Activated naive CD4-positive, alpha-beta T cell treated with anti-CD3 and anti-CD28 coated beads, Interleukin-2, amount 50 U/mL, for 16 hours (primary cell): ENCODE measurements at places on chromosomes 12 and 14.

- DNase-seq: no peak
These were observed 403.1 kb downstream of the C12orf75 start for GRCh38 chr12:105733579-105733978.

DNA sequence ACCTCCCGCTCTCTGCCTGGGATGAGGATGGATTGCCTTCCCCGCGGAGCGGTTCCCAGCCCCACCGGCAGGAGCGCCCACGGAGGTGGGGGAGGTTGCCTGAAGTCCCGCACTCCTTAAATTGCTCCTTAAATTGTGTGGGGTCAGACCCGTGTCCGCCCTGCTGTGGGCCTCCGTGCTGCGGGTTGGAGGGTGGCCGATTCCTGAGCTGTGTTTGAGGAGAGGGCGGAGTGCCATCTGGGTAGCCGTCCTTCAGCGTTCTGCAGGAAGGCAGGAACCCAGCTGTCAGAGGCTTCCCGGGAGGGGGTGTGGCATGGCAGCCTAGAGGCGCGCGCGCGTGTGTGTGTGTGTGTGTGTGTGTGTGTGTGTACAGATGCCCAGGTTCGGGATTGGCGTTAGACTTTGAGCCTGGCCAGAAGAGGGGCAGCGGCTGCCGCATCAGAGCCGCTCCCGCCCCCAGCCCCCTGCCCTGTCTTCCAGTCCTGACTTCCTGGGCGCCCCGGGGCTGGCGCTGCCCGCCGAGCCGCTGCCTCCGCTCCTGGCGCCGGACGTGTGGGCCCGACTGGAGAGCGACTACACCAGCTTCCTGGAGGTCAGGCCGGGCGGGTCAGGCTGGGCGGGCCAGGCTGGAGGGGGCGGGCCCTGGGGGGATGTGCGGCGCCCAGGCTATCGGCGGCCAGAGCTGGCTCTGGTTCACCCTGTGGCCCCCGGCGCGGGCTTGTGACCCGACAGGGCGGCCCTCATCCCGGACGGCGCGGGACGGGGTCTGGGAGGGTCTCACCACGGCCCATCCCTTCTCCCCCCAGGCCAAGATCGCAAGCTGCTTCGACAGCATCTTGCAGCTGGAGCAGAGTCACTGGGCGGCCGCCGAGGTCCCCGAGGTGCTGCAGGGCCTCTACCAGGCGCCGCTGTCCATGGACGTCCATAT lies 9.2 kb downstream of the EXOC3L4 start:
- DNase-seq: no peak

GRCh38 chr12:116238149-116238548 lies 39.3 kb downstream of the MED13L start:
- DNase-seq: no peak

DNA sequence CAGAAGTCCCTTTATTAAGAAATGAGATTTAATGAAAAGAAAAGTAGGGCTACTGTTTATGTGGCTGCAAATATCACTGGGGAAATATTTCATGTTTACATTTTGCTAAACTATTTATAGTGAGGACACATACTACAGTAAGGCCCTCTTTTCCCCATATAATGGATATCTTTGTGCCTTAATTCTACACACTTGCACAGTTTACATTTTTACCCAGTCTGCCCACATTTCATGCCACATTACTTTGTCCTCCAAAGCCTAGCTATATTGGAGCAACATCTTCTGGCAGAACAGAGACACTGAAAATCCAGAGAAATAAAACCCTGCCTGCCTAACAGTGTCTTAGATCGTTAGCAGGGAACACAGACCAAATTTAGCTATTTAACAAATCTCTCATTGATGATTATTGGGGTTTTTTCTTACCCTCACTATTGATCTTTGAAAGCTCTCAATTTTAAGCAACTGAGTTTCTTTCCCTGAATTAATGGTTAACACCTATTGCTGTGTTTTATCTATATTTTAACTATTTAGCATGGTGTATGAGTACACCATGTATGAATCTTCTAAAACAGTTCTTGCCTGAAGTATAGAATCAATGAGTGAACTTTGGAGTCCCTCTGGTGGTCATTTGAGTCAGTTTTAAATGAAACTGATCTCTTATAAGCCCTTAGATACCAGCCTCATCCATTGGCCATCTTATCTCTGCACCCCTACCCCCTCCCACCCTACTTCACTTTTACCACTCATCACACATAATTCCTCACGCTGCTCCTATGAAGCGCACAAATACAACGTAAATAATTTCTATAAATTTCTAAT lies 170.2 kb downstream of the BCAT1 start:
- no peak for DNase-seq

DNA sequence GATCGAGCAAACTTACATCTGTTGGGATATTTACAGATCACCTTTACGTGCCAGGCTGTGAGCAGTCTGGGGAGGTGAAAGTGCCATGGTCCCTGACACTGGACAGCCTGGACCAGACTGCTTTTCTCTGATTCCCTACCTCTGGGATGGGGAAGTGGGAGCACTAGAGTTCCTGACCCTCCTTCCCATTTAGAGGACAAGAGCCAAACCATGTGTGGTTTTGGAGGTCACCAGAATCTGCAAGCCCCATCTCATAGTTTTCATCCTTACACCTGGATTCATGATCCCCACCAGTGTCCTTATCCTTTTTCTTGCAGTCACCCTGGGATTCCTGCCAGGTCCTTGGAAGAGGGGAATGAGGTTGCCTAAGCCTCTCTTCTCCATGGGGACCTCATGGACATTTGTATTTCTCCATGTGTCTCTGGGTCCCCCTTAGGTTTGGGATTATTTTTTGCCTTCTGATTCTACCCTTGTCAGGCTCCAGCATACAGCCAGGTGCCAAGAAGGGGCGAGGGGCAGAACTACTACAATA lies 1.5 kb upstream of the WNT10B start:
- no peak for DNase-seq

DNA sequence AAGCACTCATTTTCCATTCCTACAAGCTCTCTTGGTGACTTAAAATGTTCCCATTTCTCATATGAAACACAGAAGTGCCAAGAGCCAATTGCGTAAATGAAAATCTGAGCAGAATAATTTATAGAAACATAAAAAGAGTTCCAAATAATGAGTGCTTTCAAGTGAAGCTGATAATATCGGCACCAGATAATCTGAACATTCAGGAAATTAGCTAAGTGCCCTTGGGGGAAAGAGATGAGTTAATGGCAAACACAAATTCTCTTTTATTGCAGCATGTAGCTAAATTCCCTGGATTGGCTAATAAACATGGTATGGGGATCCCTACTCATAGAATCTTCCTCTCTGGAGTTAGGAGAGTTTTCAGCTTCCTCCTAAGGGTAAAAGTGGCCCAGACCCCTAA lies 46.7 kb downstream of the DAD1 start:
- DNase-seq: no peak

DNA sequence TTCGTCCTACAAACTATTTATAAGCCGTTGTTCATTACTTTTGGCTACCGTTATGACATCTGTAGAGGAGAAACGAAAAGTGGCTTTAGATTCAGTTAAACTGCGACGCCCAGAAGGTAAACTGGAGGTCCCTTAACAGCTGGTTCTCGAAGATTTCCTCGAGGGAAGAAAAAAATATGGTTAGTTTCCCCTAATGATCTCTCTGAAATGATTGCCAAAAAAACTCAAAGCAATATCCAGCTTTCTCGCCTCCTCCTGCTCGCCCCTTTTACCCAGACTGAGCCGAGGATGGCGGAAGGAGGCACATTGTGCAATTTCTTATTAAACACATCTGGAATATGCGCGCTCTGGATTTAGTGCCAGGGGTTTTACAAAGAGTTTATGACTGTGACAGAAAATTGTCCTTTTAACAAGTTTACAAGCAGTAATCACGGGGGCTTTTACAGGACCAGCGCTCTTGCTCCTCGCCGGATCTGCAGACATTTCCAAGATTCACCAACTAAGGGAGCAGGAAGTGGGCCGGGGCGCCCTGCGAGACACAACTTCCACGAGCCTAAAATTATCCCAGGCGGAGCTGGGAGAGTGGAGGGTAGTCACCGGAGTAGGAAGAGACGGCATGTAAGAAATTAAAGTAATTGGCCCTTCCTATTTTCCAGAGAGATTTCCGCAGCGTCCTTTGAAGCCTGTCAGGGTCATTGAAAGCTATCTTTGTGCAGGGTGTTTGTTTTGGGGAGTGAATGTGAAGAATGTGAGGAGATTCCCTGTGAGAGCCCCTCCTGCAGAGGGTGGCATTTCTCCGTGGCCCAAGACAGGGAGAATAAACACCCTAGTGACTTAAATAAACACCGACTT lies 5.6 kb downstream of the SIX1 start:
- DNase-seq: no peak

GRCh38 chr12:104003596-104003995 lies 37.9 kb downstream of the TDG start:
- no peak for DNase-seq

- DNase-seq: no peak
These were observed 9.4 kb upstream of the CIPC start for GRCh38 chr14:77088645-77089044.

DNA sequence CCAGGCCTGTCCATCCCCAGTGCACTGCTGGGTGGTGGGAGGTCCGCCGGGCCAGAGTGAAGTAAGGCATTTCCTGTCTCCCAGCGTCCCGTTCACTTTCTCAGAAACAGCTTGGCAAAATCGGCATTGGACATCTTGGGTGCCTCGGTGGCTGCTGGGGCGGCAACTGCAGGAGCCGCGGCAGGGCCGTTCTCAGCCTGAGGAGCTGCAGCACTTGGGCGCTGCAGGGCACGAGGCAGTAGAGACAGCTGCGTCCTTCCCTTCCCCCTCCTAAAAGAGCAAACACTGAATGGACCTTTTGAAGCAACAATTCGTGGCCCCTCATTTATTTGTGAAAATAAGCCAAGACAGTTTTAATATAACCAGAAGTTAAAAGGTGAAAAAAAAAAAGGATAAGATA lies 8.3 kb downstream of the FICD start:
- DNase-seq: no peak

DNA sequence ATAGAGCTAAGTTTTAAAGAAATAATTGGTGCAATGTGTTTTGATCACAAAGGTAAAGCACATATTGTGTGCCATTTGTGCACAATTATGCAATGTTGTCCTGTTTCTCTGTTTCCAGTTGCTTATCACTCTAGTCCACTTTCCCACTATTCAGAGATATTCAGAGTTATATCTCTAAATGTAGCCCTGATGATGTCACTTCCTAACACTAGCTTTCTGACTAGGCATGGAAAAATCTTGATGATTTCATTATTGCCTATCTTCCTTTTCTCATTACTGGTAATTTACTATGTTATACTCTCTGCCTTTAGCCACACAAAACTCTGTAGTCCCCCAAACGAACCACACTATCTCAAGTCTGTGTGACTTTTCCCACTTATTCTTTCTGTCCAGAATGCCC lies 221.2 kb downstream of the TRHDE start:
- no peak for DNase-seq

- DNase-seq: no peak
These were observed 20.0 kb upstream of the FLVCR2 start for GRCh38 chr14:75558440-75558839.

DNA sequence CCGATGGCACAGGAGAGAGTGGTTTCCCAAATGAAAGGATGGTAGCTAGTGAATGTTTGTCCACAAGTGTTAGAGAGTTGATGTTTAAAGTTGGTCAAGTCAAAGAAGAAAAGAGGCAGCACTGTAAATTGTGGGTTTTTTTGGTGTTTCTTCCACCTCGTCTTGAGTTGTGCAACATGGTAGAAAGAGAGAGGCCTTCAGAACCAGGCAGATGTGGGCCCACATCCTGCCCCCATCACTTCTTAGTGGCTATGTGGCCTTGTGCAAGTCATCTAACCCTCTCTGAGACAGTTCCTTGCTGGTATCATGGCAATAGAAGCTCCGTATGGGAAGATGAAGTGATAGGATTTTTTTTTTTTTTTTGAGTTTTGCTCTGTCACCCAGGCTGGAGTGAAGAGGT lies 60.8 kb downstream of the NDUFA12 start:
- DNase-seq: no peak

DNA sequence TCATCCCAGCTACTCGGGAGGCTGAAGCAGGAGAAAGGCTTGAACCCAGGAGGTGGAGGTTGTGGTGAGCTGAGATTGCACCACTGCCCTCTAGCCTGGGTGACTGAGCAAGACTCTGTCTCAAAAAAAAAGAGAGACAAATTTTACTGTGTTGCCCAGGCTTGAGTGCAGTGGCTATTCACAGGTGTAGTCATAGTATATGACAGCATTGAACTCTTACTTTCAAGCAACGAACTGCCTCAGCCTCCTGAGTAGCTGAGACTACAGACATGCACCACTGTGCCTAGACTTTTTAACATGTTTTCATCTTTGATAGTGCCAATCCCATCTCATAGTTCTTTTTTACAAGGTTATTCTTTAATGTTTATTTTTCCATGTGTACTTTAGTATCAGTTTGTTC lies 13.7 kb downstream of the ARID2 start:
- no peak for DNase-seq

DNA sequence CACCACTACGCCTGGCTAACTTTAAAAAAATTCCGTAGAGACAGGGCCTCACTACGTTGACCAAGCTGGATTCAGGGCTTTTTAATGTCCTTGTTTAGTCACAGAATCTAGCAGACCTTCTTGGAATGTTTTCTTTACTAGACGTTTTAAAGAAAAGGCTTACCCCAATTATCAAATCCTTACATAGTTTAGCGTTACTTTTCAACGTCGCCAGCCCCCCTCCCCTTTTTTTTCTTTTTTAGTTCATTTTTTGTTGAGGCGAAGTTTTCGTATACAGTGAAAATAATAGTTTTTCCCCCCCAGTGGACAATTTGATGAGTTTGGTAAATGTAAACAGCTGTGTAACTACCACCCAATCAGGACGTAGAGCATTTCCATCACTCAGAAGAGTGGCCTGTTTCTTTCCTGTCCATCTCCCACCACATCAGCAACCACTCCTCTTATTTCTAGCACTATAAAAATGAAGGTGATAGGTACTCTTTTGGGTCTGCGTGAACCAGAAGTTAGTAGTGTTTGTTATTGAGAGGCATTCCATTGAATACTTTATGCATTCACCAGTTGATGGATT lies 753 bp upstream of the DLGAP5 start:
- no peak for DNase-seq

- no peak for DNase-seq
These were observed 68.2 kb downstream of the DNAI7 start for GRCh38 chr12:25126746-25127145.

- DNase-seq: no peak
These were observed 117.8 kb downstream of the SLC41A2 start for GRCh38 chr12:104840262-104840661.

- DNase-seq: peak; percentile 81
These were observed 14.1 kb upstream of the CDH24 start for GRCh38 chr14:23071244-23071920.
